ENCODE measurements at places on chromosomes 3 and 15.

- no peak for DNase-seq
These were observed 64.8 kb downstream of the BOC start for GRCh38 chr3:113275929-113276750.

DNA sequence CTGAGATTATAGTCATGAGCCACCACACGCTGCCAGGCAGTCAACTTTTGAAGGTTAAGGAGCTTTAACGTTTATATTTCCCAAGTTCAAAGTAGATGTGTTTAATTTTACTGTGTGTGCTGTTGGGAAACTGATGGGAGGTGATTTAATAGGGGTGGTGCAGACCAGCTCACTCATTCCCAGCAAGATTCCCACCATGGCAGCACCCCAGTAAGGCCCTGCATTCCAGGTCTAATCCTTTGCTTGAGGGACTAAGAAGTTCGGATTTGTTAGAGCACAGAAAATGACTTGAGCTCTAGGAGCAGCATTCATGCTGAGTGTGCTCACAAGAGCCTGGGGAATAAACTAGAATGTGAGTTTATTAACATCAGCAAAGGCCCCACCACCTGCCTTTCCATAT is 25.2 kb downstream of the TSEN2 start:
- DNase-seq, result no peak

DNA sequence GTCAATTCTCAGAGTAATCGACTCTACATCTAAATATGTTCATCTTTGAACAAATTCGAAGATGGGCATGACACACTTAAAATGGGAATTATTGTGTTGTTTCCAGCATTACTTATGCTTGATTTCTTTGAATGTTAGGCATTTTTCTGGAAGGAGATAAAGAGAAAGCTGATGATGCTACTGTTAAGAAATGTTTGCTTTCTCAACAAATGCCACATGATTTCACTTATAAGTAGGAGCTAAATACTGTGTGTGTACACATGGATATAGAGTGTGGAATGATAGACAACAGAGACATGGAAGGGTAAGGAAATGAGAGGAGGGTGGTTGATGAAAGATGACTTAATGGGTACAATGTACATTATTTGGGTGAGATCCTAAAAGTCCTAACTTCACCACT is 400.9 kb downstream of the TBL1XR1 start:
- DNase-seq, result no peak

- DNase-seq, result no peak
These were observed 223.8 kb downstream of the RSRC1 start for GRCh38 chr3:158333736-158334135.

DNA sequence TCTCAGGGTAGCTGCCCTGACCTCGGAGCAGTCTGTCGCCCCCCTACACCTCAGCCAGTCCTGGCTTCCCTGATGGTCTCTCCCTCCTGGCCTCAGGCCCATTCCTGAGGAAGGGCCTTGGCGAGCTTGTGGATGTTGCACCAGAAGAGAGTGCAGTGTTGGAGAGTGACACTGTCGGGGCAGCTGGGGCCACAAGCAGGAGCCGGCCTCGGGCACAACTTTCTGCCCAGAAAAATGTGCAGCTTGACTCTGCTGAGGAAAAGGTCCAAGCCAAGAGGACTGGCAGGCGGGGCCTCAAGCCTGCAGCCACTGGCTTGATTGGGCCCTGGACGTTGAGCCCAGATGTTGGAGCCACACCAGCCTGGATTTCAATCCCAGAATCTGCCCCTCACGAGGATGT is 12.8 kb downstream of the HEMK1 start:
- DNase-seq, result no peak

DNA sequence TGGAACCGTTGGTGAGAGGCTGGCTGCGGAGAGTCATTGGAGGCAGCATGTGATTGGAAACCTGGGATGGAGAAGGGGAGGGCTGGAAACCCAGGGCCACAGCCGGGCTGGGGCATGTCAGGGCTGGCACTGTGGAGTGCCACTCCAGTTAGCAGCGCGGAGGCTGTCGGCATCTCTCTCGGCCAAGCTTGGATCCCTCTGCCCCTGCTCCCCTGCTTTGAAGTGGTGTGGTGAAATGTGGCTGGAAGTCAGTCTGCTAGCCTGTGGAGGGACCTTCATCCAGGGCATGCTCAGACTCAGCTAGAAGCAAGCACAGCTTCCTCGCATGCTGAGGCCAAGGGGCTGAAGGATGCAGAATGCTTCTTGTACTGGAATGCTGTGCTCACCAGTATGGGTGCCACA is 13.5 kb downstream of the SLCO3A1 start:
- DNase-seq, result peak; percentile 86

- no peak for DNase-seq
These were observed 23.2 kb downstream of the SHC4 start for GRCh38 chr15:48940508-48940907.

- DNase-seq, result no peak
These were observed 41.5 kb downstream of the RARB start for GRCh38 chr3:25469558-25469957.

- DNase-seq, result no peak
These were observed 119.6 kb downstream of the UACA start for GRCh38 chr15:70643783-70644125.

GRCh38 chr3:184756151-184757021 is 44.5 kb upstream of the MAGEF1 start:
- DNase-seq, result no peak

GRCh38 chr3:66270701-66271100 is 49.9 kb downstream of the SLC25A26 start:
- peak; percentile 62 for DNase-seq

DNA sequence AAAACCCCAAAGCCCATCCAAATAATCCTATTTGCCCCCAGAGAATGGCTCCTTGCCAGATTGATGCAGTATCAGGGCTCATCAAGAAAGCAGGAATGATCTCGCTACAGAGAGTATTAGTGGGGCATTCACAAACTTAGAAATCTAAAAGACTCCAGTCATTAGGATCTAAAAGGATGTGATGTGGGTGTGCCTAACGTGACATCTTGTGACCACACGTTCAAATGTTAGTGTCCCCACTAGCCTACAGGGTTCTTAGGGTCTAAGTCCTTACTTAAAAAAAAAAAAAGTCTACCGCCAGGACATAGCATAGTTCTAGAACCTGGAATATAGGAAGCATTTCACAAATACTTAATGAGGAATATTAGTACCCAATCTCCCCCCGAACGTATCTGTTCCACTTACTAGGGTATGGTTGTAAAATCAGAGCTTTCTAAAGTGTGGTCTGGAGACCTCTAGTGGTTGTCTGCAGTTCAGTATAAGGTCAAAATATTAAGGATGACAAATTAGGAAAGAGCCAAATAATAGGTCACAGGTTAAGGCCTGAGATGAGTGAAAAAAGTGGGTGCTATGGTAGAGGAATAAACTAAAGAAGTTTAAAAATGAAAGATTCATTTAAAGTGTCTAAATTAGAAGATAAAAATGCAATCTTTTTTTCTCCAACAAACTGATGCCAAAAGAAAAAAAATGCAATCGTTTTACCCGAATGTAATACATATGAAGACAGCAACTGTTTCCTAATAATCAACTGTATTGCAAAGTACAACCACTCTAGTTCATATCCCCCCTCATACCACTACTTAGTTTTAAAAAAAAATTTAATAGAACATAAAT is 4.2 kb upstream of the CHRM5 start:
- peak; percentile 37 for DNase-seq
